Hair follicle dermal papilla cell (primary cell): ENCODE measurements at places on chromosomes 1 and 21. TPM values are rescaled to one million over a fixed set of nuclear protein-coding genes. Genes with fewer than 3 reads are reported as not detected.

Gene STPG1
- total RNA-seq, result 8.4 and 8.9 TPM in 2 replicates

Gene LRRC39
- total RNA-seq, result 0.24 and 0.65 TPM in 2 replicates

Gene FBXO28
- 31.7 and 38.5 TPM in 2 replicates for total RNA-seq

Gene GNG4
- total RNA-seq, result under 0.01 TPM in 1 of 2 replicates, not detected in the other

Gene HSPB7
- total RNA-seq, result 20.6 and 22.2 TPM in 2 replicates

Gene DIO1
- not detected in 2 replicates for total RNA-seq

Gene CAPN9
- total RNA-seq, result not detected in 2 replicates

Gene SV2A
- 23.8 and 27.3 TPM in 2 replicates for total RNA-seq

Gene FCRL5
- not detected in 2 replicates for total RNA-seq
